SHP77 treated with DMSO at 0.1 percent for 48 hours (cell line): ENCODE measurements at places on chromosomes 3 and 15.

GRCh38 chr3:83248454-83248853, 1487.0 kb upstream of the GBE1 start:
- DNase-seq = no peak

GRCh38 chr3:32492684-32493436, 9.8 kb downstream of the CMTM6 start:
- no peak for DNase-seq

GRCh38 chr15:68933001-68933400, 2.7 kb downstream of the SPESP1 start:
- no peak for DNase-seq

- DNase-seq = no peak
Observed at GRCh38 chr3:106367496-106367895, 498.7 kb upstream of the CBLB start.

- DNase-seq = no peak
Observed at GRCh38 chr15:33859992-33860545, 108.2 kb upstream of the CHRM5 start.
